IPS-NIHi11 (cell line): ENCODE measurements at places on chromosomes 11 and 22.

- DNase-seq, result peak; percentile 28
These were observed 17.9 kb downstream of the CLNS1A start for GRCh38 chr11:77619576-77620198.

DNA sequence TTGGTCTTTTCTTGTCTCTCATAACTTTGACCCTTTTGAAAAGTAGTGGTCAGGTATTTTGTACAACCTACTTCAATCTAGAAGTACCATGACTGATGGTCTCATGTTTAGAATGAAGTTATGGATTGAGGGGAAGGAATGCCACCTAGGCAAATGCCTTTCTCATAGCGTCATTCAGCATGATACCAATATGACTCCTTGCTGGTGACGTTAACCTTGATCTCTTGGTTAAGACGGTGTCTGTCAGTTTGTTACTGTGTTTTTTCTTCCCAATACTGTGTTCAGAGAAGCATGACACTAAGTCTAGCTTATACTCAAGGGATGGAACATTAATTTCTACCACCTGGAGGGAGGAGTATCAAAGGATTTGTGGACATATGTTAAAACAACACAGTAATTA, 130.9 kb downstream of the KIF18A start:
- DNase-seq, result no peak

- peak; percentile 48 for DNase-seq
These were observed 1.8 kb upstream of the AIFM3 start for GRCh38 chr22:20965104-20965887.

DNA sequence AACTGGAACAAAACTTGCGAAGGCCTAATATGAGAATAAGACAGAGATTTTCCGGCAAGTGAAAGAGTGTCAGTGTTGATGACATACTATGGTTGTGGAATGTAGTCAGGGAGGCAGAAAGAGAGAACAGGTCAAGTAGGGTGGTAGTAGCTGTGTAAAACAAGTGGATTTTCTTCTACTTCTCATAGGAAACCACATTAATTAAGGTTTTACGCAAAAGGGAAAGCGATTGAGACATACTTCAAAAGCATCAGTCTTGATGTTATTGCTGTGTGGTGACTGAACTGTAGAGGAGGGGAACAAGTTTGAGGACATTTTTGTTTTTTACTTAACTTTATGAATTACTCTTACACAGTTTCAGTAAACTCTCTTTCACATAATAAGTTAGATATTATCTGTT, 186.0 kb upstream of the CNTN5 start:
- DNase-seq, result no peak

DNA sequence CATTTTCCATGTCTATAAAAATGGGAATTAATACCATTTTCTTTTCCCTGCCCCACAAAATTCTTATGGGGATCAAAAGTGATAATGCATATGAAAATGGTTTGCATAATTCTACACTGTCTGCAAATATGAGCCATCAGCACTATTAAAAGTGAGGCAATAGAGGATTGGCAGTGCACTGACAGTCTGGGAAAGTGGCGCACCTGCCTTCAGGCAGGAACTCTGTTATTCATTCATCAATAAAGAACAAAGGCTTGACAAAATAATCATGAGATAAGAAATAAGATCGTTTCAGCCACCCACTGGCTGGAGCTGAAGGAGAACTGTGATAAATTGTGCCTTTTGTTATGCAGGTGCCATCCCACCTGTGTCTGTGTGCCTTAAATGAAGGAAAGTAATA, 49.5 kb downstream of the ARFGAP2 start:
- no peak for DNase-seq

- DNase-seq, result no peak
These were observed 81.2 kb downstream of the KIF18A start for GRCh38 chr11:28026634-28027290.

DNA sequence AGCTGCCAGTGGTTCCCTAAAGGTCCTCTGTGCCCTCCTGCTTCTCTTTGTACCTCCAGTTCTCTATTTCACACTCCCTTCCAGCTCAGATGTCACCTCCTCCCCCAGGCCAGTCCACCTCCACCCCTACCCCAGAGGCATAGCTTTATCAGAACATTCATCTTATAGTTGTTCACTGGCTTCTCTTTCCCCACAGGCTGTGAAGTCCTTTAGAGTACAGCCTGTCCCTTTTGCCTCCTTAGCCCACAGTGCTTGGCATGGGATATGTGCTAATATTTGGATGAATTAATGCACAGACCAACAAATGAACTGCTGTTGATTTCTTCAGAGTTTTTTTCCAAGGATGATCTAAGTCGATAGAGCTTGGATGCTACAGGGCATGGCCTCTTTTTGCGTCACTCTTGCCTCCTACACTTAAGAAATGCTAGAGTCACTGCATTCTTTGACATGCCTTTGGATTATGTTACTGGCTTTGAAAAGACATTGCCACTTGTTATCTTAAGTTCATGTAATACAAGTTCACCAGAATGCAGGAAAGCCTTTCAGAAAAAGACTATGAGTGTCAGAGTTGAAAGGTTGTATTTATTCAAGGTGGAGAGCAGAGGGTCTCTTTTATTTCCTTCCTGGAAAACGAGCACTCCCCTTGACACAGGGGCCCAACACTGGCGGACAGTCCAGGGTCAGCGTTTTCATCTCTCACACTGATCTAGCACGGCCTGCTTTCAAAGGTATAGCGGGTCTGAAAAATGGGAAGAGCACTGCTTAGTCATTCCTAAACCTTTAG, 75.7 kb downstream of the PISD start:
- no peak for DNase-seq

- peak; percentile 50 for DNase-seq
These were observed 52.1 kb upstream of the NFRKB start for GRCh38 chr11:129947474-129947873.

- no peak for DNase-seq
These were observed 507.6 kb downstream of the MIAT start for GRCh38 chr22:27164781-27165503.

GRCh38 chr11:23288003-23288783, 427.9 kb upstream of the CCDC179 start:
- no peak for DNase-seq

DNA sequence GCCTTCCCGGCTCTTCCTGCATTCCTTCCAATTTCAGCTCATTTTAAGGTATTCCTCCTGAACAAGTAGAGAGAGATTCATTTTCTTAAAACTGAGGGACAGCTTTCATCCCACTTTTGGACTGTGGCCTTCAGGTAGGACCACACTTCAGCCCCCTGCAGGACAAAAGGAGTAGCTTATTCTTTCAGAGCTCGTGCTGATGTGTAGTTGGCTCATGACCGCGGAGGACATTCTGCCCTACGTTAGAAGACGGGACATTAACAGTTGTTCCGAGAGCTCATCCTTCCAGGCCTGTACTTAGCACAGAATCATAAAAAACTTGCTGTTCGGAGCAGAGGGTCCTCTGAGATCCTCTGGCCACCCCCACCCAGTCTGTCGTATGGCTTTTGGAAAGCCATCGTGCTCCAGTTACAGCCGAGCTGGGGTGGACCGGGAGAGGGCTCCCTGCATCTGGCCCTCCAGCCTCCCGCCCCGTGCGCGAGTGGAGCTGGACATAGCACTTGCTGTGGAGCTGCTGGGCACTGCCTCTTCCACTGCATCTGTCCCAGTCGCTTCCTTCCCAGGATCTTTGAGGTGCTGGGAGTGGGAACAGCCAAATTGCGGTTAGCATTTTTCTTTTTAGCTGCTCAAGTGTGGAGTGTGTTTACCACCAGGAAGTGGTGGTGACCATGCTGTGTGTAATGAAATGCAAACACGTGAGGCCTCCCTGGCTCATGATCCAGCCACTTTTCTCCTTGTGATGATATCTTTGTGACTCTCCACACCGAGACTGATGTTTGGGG, 250.3 kb downstream of the TBC1D22A start:
- DNase-seq, result no peak

DNA sequence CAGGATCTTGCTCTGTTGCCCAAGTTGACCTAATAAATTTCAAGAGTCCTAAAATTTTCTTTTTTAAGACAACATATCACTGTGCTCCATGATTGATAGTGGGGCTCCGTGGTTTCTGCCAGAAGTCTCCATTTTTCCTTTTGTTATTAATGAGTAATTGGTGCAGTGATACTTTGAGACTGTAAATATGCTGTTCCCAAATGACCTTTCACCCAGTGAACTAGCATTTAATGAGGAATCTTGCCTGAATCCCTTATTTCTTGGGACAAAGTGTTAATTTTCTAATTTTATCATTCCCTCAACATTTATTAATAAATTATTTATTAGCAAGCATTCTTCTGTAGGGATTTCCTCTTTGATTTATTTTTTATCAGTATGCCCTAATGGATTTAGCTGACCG, 2.3 kb upstream of the DHCR7 start:
- DNase-seq, result no peak

GRCh38 chr11:47716692-47717091, 1.5 kb upstream of the AGBL2 start:
- DNase-seq, result no peak

DNA sequence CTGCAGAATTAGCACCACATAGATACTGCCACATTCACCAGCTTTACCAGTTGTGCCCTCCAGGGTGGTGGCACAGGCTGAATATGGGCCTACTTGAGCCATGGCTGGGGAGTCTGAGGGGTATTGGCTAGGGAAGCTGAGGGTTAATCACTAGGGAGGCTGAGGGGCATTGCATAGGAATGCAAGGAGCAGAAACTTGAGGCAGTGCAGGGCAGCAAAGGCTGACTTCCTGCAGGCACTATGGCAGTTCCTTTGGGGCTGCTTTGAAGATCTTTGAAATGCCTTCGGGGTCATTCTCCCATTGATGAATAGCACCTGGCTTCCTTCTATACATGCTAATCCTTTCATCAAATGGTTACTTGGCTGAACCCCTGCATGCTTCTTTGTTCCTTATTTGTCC, 171.5 kb downstream of the RCN1 start:
- DNase-seq, result peak; percentile 30

- DNase-seq, result no peak
These were observed 1326.6 kb downstream of the TBC1D22A start for GRCh38 chr22:48088926-48089536.

- DNase-seq, result no peak
These were observed 36.5 kb upstream of the TTC12 start for GRCh38 chr11:113277907-113278306.
